ENCODE measurements at places on chromosomes 6 and 20.
A peak's percentile ranks its signal among the peaks of the same experiment; 100 is the strongest.

GRCh38 chr20:16707674-16708073 lies 22.2 kb upstream of the SNRPB2 start:
- no peak overlapping the region for H3K27ac ChIP-seq
- DNase-seq = no peak
- H3K27me3 ChIP-seq = peaks cover 9% of the 10 kb centered on the region
- H3K4me3 ChIP-seq = no peak overlapping the region
- H3K36me3 ChIP-seq = no peaks in the 10 kb centered on the region

GRCh38 chr6:142943711-142944123 lies 1.3 kb downstream of the HIVEP2 start:
- peaks cover 11% of the 10 kb centered on the region for H3K27me3 ChIP-seq
- peaks cover 47% of the 10 kb centered on the region for H3K4me1 ChIP-seq
- H3K36me3 ChIP-seq = no peaks in the 10 kb centered on the region
- H3K27ac ChIP-seq = peak overlapping the region; percentile 99
- peak; percentile 79 for DNase-seq

DNA sequence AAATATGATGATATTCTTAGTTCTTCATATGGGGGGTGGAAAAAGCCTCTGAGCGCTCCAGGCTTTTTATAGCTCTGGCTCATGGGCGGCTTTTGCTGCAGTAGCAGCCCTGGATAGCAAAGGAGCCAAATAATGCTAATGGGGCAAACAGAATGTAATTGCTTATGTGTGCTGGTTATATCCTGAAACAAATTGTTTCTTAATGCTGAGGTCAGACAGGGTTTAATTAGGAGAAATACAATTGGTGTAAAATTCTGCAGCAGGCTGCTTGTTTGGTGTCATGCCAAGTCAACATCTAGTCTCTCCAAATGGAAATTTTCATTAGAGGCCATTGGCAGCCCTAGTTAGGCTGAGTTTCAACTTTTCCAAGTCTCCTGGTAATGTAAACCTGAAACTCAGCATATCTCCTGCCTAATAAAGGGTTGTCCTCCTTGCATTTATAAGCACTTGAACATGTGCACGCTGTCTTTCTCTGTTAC lies 530.1 kb upstream of the NOX3 start:
- H3K4me1 ChIP-seq = no peaks in the 10 kb centered on the region
- no peak for DNase-seq
- no peak overlapping the region for H3K27ac ChIP-seq
- no peak overlapping the region for H3K4me3 ChIP-seq
- no peaks in the 10 kb centered on the region for H3K27me3 ChIP-seq
- no peaks in the 10 kb centered on the region for H3K36me3 ChIP-seq

- peaks cover 21% of the 10 kb centered on the region for H3K4me1 ChIP-seq
- H3K4me3 ChIP-seq = no peak overlapping the region
- H3K27ac ChIP-seq = no peak overlapping the region
- no peaks in the 10 kb centered on the region for H3K36me3 ChIP-seq
- DNase-seq = no peak
Observed at GRCh38 chr6:131017962-131018361, 45.1 kb downstream of the EPB41L2 start.

- H3K4me3 ChIP-seq = no peak overlapping the region
- H3K27me3 ChIP-seq = no peaks in the 10 kb centered on the region
- H3K36me3 ChIP-seq = peaks cover 76% of the 10 kb centered on the region
- H3K27ac ChIP-seq = no peak overlapping the region
- no peak for DNase-seq
Observed at GRCh38 chr20:38523697-38524096, 51.1 kb downstream of the RALGAPB start.

DNA sequence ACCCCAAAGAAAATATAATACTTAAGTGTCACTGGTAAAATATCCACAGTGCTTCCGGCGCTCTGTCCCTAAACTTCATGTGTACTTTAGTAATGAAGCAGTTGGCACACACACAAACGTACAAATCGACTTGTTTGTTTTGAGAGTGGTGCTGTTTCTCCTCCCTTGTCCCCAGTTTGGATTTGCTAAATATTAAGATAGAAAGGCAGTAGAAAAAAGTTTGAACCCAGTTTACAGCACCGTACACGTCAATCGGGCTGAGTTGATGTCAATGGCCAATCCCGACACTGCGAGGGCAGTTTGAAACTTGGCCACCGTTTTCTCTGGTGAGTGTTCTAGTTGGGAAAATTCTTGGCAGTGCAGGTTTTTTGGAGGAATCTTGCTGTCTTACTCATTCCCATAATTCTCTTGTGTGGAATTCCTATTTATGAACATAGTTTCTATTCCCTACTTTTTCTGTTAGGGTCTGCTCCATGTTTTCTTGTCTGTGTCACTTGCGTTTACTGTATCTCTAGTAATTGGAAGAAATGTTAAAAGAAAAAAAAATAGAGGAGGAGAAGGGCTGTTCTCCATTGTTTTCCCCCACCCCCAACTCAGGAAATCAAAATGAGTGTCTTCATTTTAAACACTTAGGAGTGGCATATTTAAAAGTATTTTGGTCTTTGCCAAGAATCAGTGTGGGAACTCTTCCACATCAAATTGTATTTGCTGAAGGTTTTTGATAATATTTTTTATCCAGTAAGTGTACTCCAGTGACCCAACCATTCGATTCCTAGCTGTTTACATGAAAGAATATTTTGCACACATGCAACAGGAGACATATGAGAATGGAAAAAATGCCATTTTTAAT lies 72.3 kb downstream of the OR2B2 start:
- H3K4me1 ChIP-seq = peaks cover 36% of the 10 kb centered on the region
- peak overlapping the region; percentile 88 for H3K4me3 ChIP-seq
- H3K27me3 ChIP-seq = no peaks in the 10 kb centered on the region
- H3K36me3 ChIP-seq = peaks cover 9% of the 10 kb centered on the region

- H3K4me3 ChIP-seq = no peak overlapping the region
- H3K27ac ChIP-seq = no peak overlapping the region
- no peak for DNase-seq
- no peaks in the 10 kb centered on the region for H3K4me1 ChIP-seq
- H3K27me3 ChIP-seq = no peaks in the 10 kb centered on the region
- no peaks in the 10 kb centered on the region for H3K36me3 ChIP-seq
Observed at GRCh38 chr20:16017656-16018055, 555.6 kb downstream of the KIF16B start.

DNA sequence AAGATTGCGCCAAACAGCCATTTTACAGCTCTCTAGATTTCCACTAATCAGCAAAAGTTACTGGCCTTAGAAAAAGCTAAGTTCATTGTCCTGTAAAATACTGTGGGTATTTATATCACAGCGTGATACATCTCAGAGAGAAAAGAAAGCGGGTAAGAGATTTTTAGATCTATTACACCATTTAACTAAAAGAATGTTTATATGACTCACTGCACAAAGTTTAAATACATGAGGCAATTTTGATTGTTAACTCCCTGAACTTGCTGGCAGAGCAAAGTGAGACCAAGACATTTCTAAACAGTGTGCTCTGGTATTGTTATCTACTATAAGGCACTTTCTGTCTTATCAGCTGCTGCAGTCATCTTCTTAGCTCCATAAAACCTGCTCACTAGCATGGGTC lies 314.3 kb downstream of the EPHA7 start:
- no peak overlapping the region for H3K4me3 ChIP-seq
- H3K27ac ChIP-seq = no peak overlapping the region

DNA sequence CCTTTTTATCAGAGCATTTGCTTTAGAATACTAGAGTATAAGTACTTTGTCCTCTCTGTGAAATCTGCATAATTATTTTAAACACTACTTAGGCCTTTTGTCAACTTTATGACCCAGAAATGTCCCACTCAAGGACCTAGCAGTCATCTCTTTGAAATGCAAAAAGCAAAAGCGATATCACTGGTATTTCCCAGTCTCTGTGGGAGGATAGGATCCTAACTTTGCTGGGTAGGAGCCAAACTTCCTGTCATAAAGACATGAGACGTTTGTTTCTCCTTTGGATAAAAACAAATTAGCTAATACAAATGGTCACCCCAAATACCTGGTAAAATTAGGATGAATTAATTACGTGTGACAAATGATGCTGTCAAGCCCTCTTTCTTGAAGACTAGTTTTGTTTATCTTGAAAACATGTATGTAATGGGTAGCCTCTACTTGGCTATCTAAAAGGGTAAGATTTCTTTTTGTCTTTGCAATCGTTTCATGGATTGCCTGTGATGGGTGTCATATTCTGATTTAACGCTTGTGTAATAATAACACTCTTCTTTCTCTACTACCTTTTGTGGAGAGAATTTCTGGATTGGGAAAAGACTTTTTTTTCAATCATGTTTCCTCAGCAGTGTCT lies 36.2 kb downstream of the DCDC2 start:
- H3K4me1 ChIP-seq = no peaks in the 10 kb centered on the region
- H3K27me3 ChIP-seq = peaks cover 11% of the 10 kb centered on the region
- no peak overlapping the region for H3K27ac ChIP-seq
- no peaks in the 10 kb centered on the region for H3K36me3 ChIP-seq

Measured in DND-41 (cell line).